Effector CD8-positive, alpha-beta T cell (primary cell): ENCODE measurements at places on chromosomes 1 and 21.

- DNase-seq: no peak
Measured at GRCh38 chr1:66563941-66564630, 30.1 kb downstream of the SGIP1 start.

- DNase-seq: no peak
Measured at GRCh38 chr1:182095946-182096345, 34.4 kb upstream of the ZNF648 start.

- no peak for DNase-seq
Measured at GRCh38 chr1:67193704-67194103, 27.4 kb downstream of the IL23R start.

GRCh38 chr1:65009724-65010420 is 43.5 kb upstream of the JAK1 start:
- no peak for DNase-seq

GRCh38 chr1:53061859-53062707 is at the start of gene PODN:
PODN (plus strand) TSS chr1:53062213; CDS start chr1:53069856, 7,643 bp downstream.
- DNase-seq: no peak

DNA sequence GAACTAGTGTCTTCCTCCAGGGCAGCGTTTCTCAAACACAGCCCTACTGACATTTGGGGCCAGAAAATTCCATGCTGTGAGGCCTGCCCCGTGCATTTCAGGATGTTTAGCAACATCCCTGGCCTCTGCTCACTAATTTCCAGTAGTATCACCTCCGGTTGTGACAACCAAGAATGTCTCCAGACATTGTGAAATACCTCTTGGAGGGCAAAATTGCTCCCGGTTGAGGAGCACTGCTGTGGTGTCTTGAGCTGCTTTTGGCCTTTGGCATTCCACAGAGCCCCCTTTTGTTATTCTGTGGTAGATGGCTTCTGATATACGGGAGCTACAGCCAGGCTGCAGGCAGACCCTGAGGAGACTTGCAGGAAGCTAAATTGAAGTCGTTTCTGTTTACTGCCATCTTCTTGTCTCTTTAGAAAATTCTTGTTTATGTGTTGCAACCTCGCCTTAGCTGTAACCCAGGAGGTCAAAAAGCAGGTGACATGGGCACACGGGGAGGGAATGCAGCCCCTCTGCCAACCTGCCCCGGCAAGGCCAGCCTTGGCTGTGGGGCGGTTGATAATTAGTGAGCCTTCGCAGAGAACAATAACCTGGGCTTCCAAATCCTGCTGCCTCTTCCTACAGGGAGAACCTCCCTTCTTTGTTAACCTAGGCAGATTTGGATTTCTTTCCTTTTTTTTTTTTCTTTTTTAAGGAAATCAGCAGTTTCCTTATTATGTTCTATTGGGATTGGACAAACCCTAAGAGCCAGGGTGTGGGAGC is 74.7 kb upstream of the AKT3 start:
- no peak for DNase-seq

GRCh38 chr1:205204552-205204951 is 7.0 kb downstream of the DSTYK start:
- DNase-seq: no peak

GRCh38 chr1:19156676-19157075 is 53.4 kb downstream of the UBR4 start:
- no peak for DNase-seq

- DNase-seq: no peak
Measured at GRCh38 chr1:30770150-30770549, 12.6 kb upstream of the LAPTM5 start.

GRCh38 chr1:208077232-208078075 is 166.5 kb upstream of the CD34 start:
- no peak for DNase-seq

DNA sequence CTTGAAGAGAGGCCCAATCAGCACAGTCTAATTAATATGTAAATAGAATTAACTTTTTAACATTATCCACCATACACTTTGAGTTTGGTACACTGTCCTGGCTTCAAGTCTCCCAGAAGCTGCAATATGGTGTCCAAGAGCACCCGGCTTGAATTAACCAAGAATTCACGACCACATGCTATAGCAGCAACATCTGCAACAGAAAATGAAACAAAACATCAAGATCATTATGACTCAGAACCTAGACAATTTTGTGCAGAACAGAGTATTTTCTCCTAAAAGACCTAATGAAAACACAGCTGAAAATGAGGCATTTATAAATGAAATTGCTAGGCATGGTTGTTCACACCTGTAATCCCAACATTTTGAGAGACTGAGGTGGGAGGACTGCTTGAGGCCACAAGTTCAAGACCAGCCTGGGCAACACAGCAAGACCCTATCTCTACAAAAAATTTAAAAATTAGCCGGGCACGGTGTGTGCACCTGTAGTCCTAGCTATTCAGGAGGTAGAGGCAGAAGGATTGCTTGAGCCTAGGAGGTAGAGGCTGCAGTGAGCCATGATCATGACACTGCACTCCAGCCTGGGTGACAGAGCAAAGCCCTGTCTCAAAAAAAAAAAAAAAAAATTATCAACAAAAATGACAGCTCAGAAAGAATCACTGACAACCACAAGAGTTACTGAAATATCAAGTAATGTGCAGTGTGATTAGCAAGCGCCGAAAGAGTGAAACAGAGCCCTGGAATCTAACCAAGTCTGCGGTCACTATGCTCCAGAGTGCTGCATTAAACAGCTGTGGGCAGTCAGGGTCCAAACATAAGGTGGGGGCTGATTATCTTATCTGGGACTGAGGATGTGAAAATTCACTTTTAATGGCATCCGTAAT is 45.3 kb downstream of the HSF2BP start:
- DNase-seq: no peak

- DNase-seq: no peak
Measured at GRCh38 chr21:44773291-44773932, 28.2 kb downstream of the UBE2G2 start.

DNA sequence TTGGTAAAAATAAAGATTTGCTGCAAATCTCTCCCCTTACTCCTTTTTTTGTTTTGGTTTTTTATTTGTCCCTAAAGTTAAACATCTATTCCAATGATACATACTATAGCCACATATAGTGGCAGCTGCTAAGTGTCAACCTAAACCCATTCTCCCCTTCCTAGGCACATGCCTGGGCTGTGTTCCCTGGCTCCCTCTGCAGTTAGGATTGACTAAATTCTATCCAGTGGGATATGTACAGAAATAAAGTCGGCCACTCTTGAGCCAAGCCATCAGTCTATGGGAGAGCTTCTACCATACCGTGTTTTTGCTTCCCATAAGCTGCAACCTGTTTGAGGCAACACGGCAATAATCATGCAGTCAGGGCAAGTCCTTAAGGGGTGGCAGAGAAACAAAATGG is 23.6 kb downstream of the MCOLN3 start:
- no peak for DNase-seq

- DNase-seq: no peak
Measured at GRCh38 chr1:155794605-155795245, 62.3 kb downstream of the GON4L start.

DNA sequence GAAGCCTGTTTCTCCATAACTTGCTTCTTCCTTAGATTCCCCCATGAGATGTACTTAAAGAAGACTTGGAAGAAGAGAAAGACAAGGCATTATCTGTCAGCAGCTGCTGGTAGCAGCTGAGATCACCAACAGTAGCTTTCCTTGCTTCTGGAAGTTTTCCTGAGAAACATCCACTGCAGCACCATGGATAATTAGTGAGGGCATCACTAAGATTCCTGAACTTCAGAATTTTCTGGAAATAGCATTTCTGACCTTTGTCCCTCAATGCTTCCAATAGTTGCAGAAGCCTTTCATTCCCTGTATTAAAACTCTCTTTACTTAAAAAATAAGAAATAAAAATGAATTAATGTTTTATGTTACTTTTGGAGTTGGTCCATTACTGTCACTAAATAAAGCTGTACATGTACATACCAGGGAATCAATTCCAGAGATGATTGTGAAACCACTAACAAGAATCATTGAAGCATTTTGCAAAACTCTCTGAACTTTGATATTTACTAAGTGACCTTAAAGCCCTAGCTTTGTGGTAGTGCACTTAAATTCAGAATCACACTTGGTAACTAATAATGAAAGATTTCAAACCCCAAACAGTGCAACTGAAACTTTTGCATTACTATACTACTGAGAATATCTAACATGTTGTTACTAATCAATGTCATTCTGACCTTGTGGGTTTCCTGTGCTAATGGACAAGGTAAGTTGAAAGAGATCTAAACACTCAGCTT is at the start of gene CFHR4:
TSS of gene CFHR4 (plus strand) at position 538 of the 725 bp plus-strand sequence. CDS start at position 637, 99 bp downstream.
- no peak for DNase-seq
